Activated CD4-positive, alpha-beta T cell treated with anti-CD3 and anti-CD28 coated beads, Interleukin-2, amount 10 ng/mL, durations not matched to agents 24 days and 14 days (primary cell): ENCODE measurements at places on chromosomes 3 and 15. TPM values are rescaled to one million over a fixed set of nuclear protein-coding genes. Genes with fewer than 3 reads are reported as not detected.

MAP4 gene
- total RNA-seq = 130 and 138 TPM in 2 replicates

GABRR3 gene
- total RNA-seq = 0.05 and 0.12 TPM in 2 replicates

GOLGA8T gene
- not detected in 2 replicates for total RNA-seq

IL20RB gene
- total RNA-seq = 1.5 and 1.8 TPM in 2 replicates

DNA sequence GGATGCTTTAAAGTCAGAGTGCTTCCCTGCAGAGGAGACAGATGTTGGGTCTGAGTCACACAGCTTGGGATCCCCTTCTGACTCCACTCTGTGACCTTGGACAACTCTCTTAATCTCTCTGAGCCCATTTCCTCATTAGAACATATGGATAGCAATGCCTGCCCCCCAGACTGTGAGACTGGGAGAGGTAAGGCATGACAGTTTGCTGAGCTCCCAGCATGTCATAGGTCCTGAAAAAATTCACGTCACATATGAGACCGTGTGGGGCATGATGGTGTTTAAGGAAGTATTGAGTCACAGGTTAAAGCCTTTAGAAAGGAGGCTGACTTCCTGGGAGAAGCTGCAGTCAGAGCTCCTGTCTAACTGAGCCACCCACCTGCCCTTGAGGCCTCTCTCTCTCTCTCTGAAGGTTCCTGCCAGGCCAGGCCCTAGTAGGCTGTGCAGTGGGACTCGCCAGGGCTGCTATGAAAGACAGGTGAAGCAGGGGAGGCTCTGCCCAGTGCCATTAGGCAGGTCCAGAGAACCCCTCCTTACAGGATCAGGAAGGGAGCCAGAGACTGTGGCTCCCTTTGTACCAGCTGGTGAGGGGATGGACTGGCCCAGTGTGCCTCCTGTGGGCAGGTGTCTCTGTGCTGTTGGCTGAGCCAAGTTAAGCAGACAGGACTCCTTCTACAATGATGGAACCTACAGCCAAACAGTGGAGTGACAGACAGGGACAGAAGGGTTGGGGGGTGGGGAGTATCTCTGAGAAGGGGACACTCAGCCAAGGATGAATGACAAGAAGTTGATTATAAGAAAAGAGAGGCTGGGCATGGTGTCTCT is 19.5 kb upstream of the DOCK3 start:
- DNase-seq = no peak

ANKRD34C gene
- not detected in 2 replicates for total RNA-seq
